Stimulated activated naive B cell treated with anti-CD40 and anti-IgM and Interleukin-4, amounts not matched to agents 10 μg/mL and 1 μg/mL and 100 μg/mL, for 72 hours (primary cell): ENCODE measurements at places on chromosomes 7 and 10.
A peak's percentile ranks its signal among the peaks of the same experiment; 100 is the strongest.

GRCh38 chr7:240146-240676, 47.8 kb downstream of the FAM20C start:
- no peak for DNase-seq

- no peak for DNase-seq
Measured at GRCh38 chr10:62619413-62619738, 185.1 kb upstream of the ADO start.

DNA sequence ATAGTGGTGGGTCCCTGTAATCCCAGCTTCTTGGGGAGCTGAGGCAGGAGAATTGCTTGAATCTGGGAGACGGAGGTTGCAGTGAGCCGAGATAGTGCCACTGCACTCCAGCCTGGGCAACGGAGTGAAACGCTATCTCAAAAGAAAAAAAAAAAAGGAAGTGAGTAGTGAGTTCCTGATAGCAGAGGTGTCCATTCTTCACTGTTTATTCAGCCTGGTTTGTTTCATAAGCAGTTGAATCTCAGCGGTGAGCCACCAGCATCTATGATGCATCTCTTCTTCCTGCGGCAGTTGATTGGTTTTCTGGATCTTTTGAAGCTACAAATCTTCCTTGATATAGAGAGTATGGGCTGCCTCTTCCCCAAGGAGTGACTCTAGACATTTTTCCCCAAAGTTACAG, 316.1 kb upstream of the MTPN start:
- no peak for DNase-seq

GRCh38 chr10:78626471-78626870, 442.3 kb upstream of the ZMIZ1 start:
- DNase-seq: no peak

- DNase-seq: no peak
Measured at GRCh38 chr10:102718220-102718619, 3.8 kb downstream of the SFXN2 start.

DNA sequence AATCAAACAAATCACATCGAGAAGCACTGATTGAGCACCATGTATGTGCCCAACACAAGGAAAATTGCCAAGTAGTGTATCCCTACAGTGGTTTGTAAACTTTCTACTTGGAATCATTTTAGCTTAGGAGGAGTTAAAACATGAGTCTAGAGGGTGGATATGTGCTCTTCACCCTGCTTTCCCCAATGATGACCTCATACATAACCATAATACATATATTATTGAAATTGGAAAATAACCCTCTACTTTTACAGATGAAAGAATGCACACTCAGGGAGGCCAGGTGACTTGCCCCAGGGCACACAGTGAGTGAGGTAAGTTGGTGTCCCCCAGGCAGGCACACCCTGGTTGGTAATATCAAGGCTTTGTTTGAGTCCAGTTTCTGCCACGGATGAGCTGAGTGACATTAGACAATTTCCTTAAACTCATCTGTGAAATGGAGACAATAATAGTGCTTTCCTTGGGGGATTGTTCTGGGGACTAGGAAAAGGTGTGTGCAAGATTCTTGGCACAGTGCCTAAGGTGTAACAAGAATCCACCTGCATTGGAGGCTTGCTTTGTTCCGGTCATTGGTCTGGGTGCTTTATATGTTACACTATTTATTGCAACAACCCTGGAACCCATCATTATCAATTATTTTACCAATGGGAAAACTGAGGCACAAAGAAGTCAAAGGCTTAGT, 50.7 kb downstream of the BPGM start:
- no peak for DNase-seq

DNA sequence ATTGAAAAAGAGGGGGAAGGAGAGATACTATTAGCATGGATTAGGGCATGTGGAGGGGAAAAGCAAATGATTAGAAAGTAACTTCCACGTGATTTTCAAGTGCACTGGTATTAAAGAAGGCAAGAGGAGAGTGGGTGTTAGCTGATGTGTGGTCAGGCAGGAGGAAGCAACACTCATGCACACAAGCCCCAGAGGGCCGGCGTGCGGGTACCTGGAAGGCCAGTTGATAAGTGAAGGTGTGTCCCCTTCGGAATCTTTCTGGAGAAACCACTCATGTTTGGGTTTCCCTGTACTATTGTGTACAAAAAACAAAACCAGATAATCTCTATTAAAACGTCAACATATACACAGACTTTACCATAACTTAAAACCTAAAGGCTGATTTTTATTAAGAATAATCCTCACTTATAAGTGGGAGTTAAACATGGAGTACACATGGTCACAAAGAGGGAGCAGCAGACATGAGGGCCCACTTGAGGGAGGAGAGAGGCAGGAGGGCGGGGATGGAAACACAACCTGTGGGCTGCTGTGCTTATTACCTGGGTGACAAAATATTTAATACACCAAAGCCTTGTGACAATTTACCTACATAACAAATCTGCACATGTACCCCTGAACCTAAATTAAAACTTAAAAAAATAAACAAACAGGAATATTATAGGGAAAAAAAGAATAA, 98.9 kb downstream of the SVIL start:
- DNase-seq: no peak

- DNase-seq: no peak
Measured at GRCh38 chr7:47264021-47264651, 317.8 kb downstream of the TNS3 start.

- peak; percentile 63 for DNase-seq
Measured at GRCh38 chr7:47480576-47481538, 101.1 kb downstream of the TNS3 start.

- DNase-seq: no peak
Measured at GRCh38 chr10:119139464-119140067, 25.9 kb downstream of the SFXN4 start.

GRCh38 chr7:30738026-30738915, 13.7 kb upstream of the INMT start:
- DNase-seq: no peak

- DNase-seq: peak; percentile 30
Measured at GRCh38 chr10:62992145-62992721, 140.9 kb upstream of the NRBF2 start.

DNA sequence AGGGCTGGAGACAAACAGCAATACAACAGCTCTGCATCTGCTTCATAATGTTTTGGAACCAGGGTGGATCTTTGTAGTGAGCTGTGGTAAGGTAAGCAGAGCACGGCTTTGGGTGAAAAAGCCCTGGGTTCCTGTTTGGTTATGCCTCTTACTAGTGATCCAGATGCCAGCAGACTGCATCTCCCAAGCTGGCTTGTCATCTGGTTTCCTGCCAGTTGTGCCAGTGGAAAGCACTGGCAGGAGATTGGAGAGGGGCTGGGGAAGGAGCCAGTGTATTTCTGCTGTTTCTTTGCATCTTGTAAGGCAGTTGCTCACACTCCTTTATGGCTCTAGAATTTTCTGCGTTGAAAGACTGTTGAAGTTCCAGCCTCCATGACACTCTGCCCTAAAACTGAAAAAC, 137.6 kb downstream of the TSPAN12 start:
- DNase-seq: no peak
